ENCODE measurements at places on chromosomes 11 and 22.

DNA sequence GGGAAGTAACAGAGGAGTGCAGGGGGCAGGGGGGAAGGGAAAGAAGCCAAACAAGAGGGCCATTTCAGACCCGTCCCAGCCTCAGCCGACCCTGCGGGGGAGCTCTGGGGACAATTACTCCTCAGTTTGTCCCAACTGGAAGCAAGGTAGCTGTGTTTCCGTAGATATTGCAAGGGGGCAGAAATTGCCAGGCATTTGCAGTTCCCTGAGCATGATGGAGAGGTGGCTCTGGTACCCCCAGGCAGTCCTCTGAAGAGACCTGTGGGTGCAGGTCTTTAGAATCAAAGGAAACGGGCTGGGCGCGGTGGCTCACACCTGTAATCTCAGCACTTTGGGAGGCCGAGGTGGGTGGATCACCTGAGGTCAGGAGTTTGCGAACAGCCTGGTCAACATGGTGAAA lies 13.8 kb upstream of the JAM3 start:
- DNase-seq: no peak

GRCh38 chr11:124233376-124233775 lies 7.5 kb upstream of the OR8G1 start:
- no peak for DNase-seq

GRCh38 chr11:2708151-2708581 lies 8.4 kb upstream of the KCNQ1OT1 start:
- DNase-seq: no peak

DNA sequence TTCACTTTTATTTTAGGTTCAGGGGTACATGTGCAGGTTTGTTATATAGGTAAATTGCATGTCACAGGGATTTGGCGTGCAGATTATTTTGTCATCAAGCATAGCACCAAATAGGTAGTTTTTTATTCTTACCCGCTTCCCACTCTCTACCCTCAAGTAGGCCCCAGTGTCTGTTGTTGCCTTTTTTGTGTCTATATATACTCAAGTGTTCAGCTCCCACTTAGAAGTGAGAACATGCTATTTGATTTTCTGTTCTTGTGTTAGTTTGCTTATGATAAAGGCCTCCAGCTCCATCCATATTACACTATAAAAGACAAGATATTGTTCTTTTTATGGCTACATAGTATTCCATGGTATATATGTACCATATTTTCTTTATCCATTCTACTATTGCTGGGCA lies 28.5 kb upstream of the LIN7C start:
- DNase-seq: no peak

DNA sequence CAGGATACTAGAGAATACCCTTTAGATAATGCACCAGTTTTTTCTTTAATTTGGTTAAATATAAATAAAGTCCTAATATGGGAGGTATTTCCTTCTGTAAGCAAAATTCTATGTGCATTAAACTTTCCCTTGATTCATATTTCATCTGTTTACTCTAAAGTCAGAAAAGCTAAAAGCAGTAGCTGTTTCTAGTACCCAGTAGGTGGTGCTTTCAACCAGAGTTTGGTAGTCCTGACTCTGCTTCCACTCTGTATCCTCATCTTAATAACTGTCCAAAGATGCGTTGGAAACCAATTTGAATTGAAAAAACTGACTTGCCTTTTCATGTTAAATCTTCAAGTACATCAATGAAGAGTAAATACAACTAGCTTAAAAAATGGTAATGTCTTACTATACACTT lies 1065.2 kb downstream of the JRKL start:
- no peak for DNase-seq

DNA sequence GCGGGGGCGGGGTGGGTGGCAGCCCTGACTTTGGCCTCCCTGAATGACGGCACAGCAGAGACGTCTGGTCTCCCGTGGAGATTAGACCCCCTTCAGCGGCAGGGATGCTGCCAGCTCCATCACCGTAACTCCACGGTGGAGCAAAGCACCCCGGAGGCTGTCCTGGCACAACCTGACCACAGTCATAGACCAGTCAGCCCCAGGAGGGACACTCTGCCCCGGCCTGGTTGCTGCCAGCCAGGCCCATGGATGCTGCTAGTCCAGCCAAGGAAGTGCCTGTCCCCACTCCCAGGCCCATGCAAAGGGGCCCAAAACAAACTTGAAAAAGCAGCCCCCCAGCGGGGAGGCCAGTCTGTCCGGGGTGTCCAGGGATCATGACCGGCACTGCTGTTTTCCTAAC lies 11.5 kb upstream of the ANO1 start:
- peak; percentile 40 for DNase-seq

DNA sequence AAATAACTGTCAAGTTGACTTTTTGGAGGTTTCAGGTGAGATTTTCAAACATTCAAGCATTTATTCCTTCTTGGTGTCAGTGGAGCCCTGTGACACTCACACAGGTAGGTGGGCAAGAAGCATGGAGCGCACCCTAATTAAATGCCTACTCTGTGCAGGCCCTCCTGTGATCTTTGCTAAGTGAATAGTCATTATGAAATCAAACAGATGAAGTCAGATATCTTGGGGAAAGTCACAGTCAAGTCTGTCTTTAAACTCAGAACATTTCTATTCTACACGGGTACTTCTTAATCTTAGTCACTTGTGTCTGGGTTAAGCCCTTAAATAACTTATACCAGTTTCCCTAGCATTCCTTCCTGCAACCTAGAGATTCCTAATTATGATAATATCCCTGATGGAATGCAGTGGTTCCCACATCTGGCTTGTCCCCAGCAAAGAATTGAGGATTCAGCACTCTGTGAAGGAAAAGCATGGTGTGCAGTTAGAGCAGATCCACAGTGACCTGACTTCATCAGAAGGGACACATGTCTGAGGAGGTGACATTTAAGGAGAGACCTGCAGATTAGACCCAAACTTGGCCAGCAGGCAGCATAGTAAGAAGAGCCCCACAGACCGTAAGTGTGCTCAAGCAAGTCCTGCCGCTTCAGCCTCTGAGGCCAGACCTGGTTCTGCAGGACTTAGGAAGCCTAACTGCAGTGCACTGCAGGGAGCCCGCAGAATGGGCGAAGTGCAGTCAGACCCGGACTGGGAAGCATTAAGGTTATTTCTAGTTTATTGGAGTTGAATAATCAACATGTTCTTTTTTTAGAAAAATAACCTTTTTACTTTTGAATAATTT lies 85.3 kb upstream of the GAL start:
- DNase-seq: no peak

DNA sequence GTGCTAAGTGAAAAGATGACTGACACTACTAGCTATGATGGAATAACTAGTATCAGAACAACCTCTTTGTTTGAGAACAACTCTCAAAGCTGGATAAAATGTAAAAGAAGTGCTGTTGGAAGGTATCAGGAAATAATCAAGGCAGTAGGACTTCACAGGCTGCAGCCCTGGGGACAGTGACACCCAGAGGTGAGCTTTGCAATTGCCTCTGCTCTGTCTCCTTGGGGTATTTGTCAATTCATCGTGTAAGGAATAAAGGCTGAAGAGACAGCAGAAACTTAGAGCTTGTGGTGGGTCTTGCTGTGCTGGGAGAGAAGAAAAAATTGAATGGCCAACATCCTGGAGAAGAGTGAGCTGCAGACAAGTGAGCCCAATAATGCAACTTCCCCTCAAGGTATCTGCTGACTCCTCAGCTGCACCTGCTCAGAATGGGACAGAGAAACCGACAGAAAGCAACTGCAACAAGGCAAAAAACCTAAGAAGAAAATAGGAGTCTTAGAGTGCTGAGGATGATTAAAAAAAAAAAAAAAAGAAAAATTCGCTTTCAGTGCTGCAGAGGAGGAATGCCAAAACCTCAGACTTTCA lies 141.1 kb downstream of the RCN1 start:
- no peak for DNase-seq

- no peak for DNase-seq
Measured at GRCh38 chr11:78995171-78995570, 420.5 kb upstream of the NARS2 start.

GRCh38 chr11:9568854-9569587 lies 4.4 kb upstream of the WEE1 start:
- no peak for DNase-seq

- peak; percentile 87 for DNase-seq
Measured at GRCh38 chr11:67118181-67118766, 789 bp upstream of the KDM2A start.

DNA sequence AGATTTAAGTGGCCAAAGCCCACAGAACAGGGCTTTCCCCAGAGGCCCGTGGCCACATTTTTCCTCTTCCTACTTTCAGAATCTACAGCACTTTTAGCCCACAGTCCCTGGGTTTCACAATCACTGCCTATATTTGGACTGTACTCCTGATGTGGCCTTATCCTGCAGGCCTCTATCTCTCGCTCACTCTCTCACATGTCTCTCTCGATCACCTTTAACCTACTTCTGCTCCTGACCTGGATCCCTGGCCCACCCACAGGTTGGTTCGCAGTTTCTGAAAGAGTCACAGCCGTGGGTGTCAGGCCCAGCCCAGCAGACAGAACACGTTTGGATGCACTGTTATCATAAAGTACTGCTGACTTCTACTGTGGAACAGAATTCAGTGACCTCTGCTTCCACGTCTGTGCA lies 55.5 kb downstream of the LARGE1 start:
- DNase-seq: no peak

DNA sequence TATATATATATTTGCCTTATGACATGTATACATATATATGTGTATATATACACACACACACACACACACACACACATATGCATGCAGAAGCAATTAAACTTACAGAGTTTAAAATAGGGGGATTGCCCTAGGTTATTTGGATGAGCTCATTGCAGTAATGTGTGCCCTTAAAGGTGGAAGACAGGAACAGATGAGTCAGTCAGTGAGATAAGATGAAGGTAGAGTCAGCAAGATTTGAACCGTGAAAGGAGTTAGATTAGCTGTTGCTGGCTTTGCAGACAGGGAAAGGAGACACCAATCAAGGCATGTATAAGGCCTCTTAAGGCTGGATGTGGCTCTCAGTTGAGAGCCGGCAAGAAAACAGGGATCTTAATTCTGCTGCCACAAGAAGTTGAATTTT lies 902.4 kb upstream of the RAG2 start:
- no peak for DNase-seq

DNA sequence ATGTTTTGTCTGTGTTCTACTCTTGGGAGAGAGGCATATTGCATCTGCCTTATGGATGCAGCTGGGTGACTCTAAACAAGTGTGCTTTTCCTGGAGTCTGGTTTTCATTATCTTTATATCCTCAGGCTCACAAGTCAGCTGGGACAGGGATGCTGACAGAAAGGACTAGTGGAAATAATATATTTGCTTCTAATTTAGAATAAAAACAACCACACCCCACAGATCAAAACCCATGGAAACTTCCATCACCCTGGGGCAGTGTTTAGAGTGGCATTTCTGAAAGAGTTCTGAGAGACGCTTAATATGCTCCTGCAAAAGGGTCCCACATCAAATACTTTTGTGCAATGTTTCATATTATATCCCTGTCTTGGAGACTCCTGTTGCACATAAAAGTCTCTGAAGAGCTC lies 20.8 kb downstream of the KCNE3 start:
- DNase-seq: no peak

DNA sequence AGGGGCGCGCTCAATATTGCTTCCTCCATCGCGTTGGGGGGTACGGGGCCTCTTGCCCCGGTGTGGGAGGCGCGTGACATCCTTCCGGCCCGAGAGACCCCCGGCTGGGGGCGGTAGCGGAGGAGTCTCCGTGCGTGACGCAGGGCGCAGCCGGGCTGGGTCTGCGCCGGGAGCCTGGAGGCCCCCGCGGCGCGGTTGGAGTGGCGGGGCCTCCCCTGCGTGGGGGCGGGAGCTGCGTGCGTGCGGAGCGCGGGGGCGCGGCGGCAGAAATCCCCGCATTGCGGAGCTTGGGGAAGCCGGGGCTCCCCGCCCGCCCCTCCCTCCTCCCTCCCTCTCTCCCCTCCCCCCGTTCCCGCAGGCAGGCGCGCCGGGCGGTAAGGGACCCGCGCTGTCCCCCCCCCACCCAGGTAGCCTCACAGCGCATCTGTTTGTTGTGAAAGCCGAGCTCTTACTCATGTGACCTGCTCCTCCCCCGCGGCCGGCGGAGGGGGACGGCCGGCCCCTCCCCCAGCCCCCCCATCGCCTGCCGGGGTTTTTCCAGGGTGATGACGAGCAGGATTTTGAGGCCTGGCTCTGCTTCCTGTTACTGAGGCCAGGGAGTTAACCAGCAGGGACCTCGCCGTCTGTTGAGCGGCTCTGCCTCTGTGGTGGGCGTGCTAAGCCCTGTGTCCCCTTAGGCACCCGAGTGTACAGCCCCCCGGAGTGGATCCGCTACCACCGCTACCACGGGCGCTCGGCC lies 1.6 kb downstream of the PIM3 start:
- DNase-seq: peak; percentile 95

GRCh38 chr11:94933223-94934130 lies 39.9 kb downstream of the CWC15 start:
- no peak for DNase-seq

DNA sequence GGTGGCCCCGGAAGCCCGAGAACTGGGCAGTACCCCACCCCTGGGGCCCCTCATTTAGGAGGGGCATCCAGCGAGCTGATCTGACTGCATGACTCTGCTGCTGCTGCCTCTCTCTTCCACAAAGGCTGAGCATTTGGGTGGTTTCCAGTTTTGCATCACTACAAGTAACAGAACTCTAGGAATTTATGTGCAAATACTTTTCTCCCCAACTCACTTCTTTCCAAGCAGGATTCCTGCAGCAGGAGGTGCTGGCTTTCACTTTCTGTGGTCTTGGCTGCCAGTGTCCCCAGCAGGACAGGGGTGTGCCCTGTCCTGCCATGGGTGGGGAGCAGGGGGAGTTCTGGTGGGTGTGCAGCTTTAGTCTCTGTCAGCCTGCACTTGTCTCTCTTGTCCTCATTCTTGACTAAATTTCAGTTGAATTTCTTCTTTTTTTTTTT lies 21.2 kb downstream of the UPB1 start:
- DNase-seq: no peak

DNA sequence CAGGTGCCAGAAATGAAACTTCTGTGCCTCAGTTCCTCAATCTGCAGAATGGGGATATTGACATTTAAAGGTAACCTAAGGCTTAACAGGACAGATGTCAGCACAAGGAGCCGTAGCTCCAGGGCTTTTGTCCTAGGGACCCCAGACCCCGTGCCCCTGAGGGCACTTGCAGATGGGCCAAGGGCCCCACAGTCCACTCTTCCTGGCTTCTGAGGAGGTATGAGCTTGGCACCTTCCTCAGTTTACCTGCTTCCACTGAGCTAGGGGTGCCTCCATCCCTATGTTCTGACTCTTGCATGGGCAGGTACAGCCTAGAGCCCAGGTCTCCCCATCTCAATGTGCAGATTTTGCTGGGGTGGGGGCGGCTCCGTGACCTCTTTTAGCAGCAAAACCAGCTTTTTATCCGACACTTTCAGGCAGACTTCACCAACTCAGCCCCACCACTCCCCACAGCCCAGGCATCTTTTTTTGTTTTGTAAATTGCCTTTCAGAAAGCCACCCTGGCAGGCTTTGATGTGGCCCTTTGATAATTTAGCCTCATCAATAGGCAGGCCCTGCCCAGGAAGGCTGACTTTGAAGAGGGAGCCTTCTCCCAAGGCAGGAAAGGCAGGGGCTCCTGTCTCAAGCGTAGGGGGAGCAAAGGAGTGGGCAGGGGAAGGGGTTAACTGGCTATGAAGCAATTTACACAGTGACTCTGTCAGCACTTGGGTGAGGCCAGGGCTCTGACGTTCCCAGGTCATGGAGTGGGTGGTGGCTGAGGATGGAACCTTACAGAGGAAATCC lies 23.7 kb upstream of the FGF3 start:
- no peak for DNase-seq

- DNase-seq: no peak
Measured at GRCh38 chr22:29741926-29742325, 22.1 kb downstream of the CABP7 start.

Measured in activated CD8-positive, alpha-beta memory T cell treated with anti-CD3 and anti-CD28 coated beads for 24 hours (primary cell).